ENCODE measurements at places on chromosomes 16 and 17.

DNA sequence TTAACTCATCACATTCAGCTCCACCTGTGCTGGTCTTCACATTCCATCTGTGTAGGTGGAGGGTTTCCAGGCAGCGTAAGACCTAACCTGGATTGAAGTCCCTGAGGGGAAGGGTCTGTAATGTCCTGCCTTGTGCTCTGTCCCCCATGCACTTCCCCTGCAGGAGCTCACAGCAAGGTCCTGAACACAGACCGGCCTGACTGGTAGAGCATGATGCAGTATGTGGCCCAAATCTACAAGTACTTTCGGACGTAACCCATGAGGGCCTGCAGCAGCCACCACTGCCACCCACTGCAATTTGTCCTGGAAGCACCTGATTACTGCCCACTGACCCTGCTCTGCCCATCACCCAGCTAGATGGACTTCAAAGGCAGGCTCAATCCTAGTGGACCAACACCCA, 36.6 kb upstream of the ADORA2B start:
- no peak for DNase-seq

- DNase-seq, result peak; percentile 45
Observed at GRCh38 chr17:8223356-8224126, 13.2 kb upstream of the AURKB start.

DNA sequence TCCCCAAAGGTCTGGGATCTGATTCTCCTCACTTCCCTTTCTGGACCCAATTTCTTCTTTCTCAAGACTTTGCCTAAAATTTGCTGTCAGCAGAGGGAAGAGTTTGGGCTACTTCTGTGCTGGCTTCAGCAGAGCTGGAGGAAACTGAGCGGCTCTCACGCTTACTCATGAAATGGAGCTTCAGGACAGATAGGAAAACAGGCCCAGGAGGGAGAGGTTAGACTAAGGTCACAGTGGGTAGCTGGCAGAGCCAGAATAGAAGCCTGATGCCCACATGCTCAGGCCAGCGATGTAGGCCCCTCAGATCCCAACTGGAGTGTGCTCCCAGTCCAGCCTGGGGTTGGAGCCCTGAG, 593 bp downstream of the SLC38A7 start:
- DNase-seq, result no peak

DNA sequence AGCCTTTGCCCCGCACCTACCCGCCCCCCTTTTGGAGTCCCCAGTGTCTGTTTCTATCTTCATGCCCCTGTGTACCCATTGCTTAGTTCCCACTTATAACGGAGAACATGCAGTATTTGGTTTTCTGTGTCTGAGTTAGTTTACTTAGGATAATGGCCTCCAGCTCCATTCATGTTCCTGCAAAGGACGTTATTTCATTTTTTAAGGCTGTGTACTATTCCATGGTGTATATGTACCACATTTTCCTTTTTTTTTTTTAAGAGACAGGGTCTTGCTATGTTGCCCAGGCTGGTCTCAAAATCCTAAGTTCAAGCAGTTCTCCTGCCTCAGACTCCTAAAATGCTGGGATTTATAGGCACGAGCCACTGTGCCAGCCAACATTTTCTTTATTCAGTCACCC, 4.1 kb upstream of the TGFB1I1 start:
- no peak for DNase-seq

- DNase-seq, result no peak
Observed at GRCh38 chr16:27441998-27442397, 40.0 kb downstream of the IL21R start.
